Type B pancreatic cell (in vitro differentiated cells): ENCODE measurements at places on chromosomes 5 and 9.
A peak's percentile ranks its signal among the peaks of the same experiment; 100 is the strongest.

DNA sequence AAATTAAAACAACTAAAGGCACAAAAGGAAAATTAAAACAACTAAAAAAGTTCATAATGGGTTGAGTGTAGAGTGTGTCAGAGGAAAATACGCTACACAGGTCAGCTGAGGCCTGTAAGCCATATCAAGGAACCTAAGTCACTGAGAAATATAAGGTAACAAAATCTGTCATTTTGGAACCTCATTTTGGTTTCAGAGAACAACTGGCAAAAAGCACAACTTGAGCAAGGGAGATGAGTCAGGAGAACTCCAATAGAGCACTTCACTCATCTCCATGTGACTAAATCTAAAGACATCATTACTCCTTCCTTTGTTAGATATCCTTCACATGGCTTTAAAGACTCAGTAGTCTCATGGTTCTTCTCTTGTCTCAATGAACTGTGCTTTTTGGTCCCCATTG, 269.4 kb upstream of the POU5F2 start:
- DNase-seq = no peak

DNA sequence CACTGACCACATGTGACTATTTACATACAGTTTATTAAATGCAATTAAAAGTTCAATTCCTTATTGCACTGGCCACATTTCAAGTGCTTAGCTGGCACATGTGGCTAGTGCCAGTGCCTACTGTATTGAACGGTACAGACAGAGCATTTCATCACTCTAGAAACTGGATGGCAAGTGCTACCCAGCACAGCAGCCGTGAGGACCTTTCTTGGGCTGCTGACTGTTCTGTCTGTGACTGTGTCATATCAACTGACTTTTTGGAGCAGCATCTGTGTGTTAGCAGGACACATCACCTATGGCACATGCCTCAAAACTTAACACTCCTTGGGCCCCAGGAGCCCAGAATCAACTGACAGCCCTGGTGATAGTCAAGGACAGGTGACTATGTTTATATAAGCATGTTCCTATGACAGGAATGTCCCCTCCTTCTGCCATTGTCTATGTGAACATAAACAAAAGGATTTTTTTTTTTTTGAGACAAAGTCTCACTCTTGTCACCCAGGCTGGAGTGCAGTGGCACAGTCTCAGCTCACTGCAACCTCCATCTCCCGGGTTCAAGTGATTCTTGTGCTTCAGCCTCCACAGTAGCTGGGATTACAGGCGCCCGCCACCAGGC, 8.9 kb downstream of the IRF1 start:
- no peak for DNase-seq

- no peak for DNase-seq
These were observed 247.1 kb upstream of the CCNG1 start for GRCh38 chr5:163190283-163190682.

DNA sequence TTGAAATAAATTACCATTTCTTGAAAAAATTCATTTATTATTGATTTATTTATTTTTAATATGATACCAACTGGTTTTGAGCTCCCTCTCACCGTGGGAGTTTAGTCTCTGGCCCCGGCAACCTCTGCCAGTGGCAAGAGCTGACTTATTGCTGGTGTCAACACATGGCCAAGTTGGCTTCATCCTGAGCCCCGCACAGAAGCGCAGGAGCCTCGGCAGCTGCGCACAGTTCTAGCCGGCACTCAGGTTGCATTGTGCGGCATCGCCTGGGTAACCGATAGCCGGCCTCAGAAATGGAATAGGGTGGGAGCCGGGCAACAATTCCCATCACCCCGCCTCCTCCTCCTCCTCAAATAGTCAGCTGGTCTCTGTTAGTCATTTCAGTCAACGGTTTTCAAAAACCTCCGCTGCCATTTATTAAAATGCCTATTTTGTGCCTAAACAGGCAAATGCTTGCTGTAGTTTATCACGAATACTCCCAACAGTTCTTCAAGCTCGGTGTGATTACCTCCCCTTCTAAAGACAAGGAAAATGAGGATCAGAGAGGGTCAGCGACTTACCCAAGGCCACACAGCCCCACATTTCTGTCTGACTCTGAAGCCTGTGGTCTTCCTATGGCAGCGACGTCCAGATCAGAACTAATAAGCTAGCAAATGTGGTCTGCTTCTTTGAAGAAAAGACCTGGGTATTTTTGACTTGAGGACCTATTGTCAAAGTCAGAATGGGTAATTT, 15.7 kb upstream of the MSX2 start:
- DNase-seq = no peak

GRCh38 chr5:145854651-145855258, 18.1 kb downstream of the GRXCR2 start:
- no peak for DNase-seq

DNA sequence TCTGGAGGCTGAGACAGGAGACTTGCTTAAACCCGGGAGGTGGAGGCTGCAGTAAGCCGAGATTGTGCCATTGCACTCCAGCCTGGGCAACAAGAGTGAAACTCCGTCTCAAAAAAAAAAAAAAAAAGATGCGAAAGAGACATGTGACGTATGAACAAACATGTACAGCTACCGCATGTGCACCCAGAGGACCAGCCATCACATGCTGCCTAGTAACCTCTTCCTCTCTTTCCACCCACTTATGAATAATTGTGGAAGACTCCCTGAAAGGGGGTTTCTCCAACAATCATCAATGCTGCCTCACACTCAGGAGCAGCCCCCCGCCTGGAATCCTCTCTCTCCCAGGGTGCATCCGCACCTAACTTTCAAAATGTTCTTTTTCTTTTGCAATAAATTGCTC, 2.2 kb downstream of the SARDH start:
- peak; percentile 15 for DNase-seq

DNA sequence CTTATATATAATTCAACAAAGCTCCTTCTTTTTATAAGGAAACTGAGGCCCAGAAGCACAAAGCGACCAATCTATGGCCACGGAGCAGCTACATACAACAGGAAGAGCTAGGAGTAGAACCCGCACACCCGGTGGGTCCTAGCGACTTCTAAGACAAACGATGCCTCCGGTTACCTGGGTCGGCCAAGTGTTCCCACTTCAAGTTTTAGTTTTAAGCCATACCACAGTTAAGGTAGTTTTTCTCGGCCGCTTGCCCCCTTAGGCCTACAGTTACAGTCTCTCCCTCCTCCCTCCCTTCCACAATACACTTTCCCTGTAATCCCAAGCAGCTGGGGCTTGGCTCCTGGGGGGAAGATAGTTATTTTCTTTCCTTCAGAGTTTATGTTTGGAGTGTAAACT, 533 bp downstream of the SREK1IP1 start:
- DNase-seq = no peak

DNA sequence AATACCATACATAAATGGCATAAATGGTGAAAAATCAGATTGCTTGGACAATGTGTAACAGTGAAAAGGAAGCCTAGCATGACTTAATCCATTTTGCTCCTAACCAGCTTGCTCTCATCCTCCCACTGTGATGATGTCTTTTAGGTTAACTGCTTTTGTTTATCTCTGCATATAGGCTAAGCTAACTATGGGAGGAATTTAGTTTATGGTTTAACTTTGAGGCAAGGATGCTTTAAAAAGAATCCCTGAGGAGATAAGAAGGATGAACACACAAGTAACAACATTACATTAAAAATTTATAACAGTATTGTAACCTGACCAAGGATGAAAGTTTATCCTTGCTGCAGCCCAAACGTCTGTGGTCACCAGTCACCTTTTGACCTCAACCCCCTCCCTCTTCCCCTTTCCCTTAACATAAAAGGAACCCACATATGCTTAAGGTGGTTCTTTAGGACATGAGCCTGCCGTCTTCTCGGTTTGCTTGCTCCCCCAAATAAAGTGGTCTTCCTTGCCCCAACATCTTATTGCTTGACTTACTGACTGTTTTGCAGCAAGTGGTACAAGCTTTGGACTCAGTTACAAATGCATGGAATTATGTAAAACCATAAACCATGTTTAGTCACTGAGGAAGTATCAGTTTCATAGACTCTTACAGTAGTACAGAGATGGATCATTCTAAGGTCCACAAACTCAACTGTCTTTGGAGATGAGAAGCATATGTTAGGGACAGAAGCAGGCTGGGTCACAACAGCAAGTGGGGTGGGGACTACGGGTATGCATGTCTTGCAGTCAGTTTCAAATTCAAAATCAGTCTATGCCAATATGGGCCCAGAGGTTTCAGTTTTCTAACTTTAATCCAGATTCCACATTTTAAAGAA, 31.3 kb downstream of the AGXT2 start:
- DNase-seq = no peak

DNA sequence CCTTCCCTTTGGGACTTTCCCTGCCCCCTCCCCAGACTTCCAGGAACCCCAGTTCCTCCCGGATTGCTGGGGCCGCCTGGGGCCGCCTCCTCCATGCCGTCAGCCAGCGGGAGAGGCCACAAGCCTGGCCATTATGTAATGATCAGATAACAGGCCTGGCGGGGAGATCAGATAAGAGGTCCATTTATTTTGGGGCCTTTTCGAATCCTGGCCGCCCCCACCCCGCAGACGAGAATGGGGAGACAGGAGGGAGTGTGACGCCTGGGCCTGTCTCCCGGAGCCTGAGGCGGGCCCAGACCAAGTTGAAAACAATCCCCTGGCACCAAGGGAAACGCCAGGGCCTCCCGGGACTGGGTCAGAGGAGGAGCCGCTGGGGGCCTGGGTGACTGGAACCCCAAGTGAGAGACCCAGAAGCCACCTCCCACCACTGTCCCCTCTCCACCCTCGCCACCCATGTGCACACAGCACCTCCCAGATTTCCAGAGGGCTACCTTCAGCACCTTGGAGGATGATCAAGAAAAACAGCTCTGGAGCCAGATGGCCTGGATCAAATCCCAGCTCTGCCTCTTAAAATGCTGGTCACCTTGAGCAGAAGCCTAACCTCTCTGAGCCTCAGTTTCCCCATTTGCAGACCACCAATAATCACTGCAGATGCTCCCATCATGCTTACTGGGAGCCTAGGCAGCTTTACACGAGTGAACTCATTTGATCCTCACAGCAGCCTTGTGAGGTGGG, 7.8 kb downstream of the ENG start:
- no peak for DNase-seq

DNA sequence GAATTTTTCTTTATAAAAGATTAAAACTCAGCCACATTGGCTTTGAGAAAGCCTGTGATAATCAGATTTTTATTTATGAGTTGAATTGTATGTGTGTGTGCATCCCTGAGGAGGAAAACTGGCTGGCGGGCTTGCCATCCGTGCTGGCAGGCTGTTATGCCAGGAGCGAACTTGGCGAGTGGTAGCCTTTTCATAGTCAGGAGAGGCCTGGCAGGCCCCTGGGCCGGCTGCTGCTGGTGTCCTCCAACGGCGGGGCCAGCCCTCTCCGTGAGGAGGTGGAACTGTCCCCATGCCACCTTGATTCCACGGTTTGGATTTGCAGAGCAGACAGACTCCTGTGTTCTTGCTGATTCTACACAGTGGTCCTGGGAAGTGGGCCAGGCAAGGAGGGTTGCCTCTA, 43.3 kb downstream of the ZNF618 start:
- DNase-seq = no peak

DNA sequence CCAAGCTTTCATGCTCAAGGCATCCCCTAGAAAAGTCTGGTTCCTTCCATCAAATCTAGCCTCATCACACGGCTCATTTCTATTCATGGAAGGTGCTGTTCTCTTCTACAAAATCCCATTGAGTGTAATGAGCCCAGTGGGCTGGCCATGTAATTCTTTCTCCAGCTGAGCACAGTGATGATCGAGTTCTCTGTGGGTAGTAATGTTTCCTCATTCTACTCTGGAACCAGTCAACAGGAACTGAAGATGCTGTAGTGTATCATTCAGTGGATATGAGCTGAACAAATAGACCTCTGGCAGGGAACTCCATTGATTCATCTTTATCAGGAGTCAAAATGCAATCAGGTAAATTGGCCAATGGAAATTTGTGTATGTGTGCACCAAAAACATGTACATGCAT, 149.2 kb downstream of the LRRC70 start:
- DNase-seq = no peak

GRCh38 chr9:89986190-89986589, 381.4 kb downstream of the GADD45G start:
- DNase-seq = no peak

DNA sequence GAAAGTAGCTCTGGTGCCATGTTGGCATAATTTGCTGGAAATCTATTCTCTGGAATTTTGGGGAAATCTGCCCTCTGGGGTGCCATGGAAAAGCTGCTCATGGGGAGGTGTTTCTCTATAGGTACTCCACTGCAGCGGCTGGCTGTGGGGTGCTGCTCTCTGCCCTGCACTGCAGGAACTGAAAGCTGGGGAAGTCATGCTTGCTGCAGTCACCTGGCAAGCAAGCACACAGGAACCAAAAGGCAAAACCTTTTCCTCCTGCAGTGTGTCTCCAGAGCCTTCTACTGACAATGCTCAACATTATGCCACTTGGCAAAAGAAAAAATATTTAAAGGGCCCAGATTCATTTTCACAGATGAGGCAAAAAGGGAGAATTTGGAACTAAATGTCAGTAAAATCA, 25.8 kb upstream of the CARNMT1 start:
- no peak for DNase-seq

DNA sequence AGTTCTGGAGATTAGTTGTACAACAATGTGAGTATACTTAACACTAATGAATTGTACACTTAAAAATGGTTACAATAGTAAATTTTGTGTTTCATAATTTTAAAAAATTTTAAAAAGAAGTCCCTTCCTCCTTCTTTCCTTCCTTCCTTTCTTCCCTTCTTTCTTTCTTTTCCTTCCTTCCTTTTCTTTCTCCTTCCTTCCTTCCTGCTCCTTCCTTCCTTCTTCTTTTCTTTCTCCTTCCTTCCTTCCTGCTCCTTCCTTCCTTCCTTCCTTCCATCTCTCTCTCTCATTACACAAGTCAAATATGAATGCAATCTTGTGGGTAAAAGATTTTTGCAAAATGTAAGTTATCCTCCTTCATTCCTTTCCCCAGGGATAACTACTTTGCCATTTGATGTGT, 97.1 kb upstream of the TBCA start:
- DNase-seq = no peak

DNA sequence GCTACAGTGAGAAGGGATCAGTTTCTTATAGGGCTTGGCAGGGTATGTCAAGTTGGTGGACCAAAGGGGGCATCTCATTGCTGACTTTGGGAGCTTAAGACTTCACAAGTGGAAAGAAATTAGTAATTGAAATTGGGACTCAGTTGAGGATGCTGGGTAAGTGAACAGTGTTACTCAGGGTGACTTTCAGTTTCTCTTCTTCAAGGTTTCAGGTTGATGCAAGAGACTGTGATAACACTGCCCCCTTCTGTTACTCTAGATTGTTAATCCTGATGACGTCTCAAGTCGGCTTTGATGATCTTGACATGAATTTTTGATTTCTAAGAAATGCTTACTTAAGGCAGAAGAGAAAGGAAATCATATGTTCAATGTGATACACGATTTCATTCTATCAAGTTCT, 21.3 kb downstream of the KCTD16 start:
- no peak for DNase-seq

DNA sequence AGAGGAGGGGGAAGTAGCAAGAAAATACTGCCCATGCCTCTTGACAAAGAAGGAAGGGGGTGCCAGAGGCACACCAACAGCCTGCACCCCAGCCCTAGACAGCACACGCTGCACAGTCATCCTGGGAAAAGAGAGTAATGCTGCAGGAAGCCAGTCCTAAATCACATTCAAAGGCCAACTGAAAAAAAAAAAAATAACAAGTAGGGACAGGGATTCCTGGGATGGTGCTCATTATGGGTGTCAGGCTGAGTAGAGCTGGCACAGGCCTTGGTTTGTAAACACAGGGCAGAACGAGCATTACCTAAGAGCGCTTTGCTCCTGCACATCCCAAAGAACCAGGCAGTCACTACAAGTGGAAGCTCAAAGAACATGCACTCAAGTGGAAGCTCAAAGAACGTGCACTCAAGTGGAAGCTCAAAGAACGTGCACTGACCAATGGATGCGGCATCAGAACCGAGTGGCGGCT, 7.8 kb downstream of the RAPGEF1 start:
- no peak for DNase-seq

- no peak for DNase-seq
These were observed 30.5 kb upstream of the NKD2 start for GRCh38 chr5:978054-978453.
